ENCODE measurements at places on chromosomes 11 and 22.

DNA sequence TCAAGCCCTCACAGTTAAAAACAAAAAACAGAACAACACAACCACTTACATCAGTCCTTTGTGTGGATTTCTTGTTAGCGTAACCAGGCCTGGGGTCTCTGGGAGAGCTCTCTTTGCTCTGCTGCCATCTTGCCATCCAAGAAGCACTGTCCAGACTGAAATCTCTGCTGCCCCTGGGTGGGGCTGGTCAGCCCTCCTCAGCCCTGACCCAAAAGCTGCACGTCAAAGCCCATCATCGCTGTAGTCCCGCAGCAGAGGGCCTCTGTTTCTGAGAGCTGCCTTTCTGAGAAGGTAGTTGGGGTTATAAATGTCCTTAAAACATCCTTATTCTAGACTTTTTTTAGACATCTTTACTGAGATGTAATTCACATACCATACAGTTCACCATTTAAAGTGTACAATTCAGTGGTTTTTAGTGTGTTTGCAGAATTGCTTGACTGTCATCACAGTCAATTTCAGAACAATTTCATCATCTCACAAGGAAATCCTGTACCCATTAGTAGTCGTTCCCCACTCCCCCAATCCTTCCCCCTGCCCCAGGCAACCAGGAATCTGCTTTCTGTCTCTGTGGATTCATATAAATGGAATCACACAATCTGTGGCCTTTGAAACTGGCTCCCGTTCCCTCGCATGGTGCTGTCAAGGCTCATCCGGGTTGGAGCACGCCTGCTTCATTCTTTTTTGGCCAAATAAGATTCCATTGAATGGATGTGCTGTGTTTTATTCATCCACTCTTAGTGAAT is 94.9 kb downstream of the TBC1D22A start:
- no peak for DNase-seq

GRCh38 chr22:42644422-42645340 is 4.3 kb upstream of the ATP5MGL start:
- no peak for DNase-seq

DNA sequence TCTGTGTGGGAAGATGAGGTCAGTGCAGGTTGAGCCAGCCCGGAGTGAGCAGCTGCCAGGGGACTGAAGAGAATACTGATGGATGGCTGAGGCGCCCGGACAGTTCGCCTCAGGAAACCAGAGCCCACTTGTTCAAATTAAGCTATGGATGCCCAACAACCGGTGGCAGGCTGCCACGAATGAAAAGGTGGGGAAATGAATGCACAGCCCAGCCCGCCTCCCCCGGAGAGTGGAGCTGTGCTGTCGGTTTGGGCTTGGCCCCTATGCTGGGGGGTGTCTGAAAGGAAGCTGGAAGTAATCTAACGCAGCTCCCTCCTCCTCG is 21.9 kb downstream of the HSPA8 start:
- DNase-seq: no peak

DNA sequence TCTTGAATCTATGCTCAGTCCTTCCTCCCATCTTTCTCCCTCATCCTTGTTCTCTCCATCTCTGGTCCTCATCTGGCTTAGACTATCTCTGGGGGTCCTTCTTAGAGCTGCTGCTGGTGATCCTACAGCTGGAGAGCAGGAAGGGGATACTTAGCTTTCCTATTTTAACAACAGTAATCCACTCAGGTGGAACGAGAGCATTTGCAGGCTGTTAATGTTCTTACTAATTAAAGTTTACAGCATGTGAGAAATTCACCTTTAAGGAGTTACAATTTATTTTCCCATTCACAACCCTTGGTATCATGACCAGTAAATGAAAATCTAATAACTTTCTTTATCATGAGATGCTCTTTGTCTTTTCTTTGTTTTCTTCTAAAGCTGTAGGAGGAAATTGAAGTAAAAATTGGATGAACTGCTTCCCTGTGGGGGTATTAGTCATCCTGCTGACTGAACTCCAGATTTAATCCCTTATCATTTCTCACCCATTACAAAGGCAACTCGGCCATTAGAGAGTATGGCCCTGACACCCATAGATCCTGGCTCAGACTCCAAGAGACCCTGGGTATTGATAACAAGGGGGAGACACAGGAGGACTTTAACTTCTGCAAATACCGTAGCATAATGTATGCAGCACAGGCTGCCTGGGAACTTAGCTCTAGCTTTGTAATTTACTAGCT is 37.6 kb upstream of the MTNR1B start:
- no peak for DNase-seq
